ENCODE measurements at places on chromosomes 2 and 18.

- DNase-seq = no peak
These were observed 25.5 kb upstream of the ALMS1 start for GRCh38 chr2:73359915-73360697.

DNA sequence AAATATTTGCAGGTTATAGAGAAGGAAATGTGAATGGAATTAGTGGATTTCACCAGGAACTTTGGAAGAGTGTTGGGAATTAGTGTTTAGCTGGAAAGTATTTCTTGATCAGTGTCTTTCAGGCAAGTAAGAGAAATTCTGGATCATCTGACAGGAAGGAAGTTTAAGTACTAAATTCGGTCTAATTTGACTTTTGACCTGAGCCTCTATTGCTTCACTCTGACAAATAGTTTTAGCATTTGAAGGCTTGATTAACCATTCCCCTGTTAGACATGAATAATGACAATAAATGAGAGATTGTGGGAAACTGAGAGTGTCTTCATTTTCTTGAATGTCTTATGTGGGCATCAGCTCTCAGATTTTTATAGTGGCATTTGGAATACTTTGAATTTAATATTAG, 16.0 kb downstream of the CCNT2 start:
- no peak for DNase-seq

GRCh38 chr18:43350176-43350575, 72.9 kb upstream of the SYT4 start:
- no peak for DNase-seq

DNA sequence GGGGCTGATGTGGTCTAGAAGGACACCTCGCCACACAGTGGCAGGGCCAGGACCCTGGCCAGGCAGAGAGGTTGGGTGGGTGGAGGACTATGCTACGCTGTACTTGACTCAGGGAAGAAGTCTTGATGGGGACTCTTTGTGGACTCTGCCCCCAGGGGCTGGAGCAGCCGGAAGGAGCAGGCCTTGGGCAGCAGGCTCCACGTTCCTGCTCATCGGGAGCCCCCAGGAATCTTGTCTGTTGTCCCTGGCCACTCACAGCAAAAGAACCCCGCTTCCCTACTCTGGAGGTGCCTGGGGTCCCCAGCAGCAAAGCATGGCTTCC, 79.0 kb downstream of the POLR1A start:
- no peak for DNase-seq

- DNase-seq = no peak
These were observed 65.7 kb downstream of the REL start for GRCh38 chr2:60947056-60947455.

- DNase-seq = no peak
These were observed 15.8 kb downstream of the NABP1 start for GRCh38 chr2:191693778-191694177.

- no peak for DNase-seq
These were observed 1479.8 kb upstream of the ACVR2A start for GRCh38 chr2:146365041-146365440.

DNA sequence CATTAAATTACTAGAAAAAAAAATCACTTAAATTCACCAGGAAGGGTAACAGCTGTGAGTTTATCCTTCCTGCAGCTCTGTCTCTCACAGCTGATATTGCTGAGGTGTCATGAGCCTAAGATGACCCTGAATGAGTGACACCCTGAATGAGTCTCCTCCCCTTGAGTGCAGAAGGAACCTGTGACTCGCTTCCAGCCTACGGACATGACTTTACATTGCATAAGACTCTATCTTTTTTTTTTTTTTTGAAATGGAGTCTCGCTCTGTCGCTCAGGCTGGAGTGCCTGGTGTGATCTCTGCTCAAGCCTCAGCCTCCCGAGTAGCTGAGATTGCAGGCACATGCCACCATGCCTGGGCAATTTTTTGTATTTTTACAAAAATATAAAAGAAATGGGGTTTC, 14.1 kb downstream of the MRO start:
- DNase-seq = no peak

GRCh38 chr18:77099485-77100370, 32.9 kb downstream of the MBP start:
- no peak for DNase-seq

- DNase-seq = no peak
These were observed 70.8 kb downstream of the EPHA4 start for GRCh38 chr2:221501210-221501882.

DNA sequence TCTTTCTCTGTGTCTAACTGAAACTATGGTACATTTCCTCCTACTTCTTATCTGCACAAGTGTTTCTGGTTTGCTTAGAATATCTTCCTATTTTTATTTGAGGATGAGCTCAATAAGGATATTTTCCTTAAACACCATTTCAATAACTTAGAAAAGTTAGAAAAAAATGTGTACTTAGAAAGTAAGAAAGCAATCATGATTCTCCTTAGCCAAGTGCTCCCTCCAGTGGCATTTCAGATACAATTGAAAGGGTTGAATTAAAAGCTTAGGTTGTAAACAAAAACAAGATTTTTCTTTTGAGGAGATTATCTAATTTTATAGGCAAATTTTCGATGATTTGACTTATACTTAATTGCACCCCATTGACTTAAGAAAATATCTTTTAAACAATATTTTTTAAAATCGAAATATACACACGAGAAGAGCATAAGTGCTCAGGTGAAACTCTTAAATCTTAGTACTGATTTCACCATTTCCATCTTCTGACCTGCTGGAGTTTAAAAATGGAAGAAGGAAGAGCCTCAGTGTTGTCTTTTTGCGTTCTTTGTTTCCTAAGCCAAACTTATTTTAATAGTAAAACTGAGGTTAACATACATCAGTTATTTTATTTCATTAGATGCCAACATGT, 26.9 kb downstream of the C18orf63 start:
- DNase-seq = no peak

DNA sequence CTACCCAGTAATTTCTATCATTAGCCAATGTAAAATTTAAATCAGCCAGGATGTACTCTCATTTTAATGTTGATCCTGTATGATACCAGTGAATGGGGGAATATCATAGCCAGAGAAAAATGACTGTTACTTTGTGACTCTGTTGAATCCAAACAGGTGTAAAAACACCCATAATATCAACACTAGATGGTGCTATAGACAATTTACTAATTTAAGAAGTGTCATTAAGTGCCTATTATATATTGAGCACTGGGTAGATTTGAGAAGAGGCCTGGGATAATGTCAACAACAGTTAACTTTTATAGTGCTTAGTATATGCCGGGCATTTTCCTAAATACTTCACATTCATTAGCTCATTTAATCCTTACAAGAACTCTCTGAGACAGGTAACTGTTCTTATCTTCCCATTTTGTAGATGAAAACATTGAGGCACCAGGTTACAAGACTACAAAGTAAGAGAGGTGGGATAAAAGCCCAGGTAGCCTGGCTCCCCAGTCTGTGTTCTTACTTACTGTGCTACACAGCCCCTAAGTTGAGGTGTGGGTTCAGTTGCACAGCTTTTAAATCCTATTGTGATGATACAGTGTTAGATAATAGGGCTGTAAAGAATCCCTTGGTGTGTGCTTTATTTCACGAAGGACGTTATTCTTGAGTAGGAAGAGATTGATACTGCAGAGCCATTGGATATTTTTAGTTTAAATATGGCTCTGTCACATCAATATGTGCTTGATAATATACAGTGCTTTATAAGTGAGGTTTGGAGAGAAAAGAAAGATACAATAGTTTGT, 325.5 kb downstream of the AGPS start:
- DNase-seq = no peak

DNA sequence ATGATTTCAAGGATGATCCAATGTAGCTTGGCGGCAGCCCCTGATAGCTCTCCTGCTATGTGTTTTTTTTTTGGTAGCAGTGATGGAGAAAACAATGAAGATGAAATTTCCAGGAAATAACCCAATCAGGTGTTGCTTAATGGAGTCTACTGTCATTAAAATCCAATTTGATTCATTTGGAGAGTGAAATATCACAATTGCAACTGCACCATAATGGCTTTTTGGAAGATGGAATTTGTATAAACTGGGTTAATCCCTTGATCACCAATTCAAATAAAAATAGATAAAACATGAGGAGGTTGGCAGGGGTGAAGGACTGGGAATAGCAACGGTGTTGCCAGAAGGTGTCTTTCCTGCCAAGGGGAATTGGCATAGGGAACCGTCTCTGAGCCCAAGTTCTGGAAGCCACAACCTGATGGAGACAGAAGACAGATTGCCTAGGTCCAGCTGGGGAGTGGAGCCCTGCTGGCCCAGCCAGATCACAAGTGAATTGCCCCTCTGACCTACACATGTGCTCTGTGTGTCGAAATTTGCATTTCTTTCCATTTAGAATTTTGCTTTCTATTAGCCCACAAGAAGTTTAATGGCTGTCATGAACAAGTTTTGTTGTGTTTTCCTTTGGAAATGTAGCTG, 170.3 kb upstream of the SPRED2 start:
- DNase-seq = no peak

- no peak for DNase-seq
These were observed 148.3 kb upstream of the KLHL14 start for GRCh38 chr18:32920796-32921787.

GRCh38 chr2:128630974-128631697, 312.5 kb upstream of the HS6ST1 start:
- no peak for DNase-seq

- no peak for DNase-seq
These were observed 270.7 kb upstream of the HNMT start for GRCh38 chr2:137693534-137693933.

DNA sequence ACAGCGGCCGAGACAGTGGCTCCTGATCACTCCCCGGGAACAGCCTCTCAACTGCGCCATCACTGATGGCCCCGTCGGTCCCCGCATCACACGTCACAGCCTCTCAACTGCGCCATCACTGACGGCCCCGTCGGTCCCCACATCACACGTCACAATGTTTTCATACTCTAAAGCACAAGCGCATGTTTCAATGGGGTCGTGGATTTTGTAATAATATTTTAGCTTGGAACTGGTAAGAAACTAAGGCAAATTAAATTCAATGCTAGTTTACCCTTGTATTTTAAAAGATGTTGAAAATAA, 44.2 kb upstream of the CTDP1 start:
- DNase-seq = no peak

DNA sequence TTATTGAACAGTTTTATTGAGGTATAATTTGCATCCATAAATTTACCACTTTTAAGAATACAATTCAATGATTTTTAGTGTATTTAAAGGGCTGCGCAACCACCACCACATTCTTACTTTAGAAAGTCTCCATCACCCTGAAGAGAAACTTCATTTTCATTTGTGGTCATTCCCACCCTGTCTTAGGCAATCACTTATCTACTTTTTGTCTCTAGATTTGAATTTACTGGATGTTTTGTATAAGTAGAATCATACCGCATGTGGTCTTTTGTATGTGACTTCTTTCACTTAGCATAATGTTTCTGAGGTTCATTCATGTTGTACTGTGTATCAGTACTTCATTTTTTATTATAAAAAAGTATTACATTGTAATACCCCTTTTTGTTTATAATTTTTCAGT, 17.9 kb upstream of the SLC4A10 start:
- DNase-seq = no peak

GRCh38 chr2:120465989-120466703, 120.2 kb downstream of the INHBB start:
- no peak for DNase-seq

- no peak for DNase-seq
These were observed 508 bp upstream of the TUBA4B start for GRCh38 chr2:219252570-219252899.

- DNase-seq = no peak
These were observed 50.9 kb downstream of the COL3A1 start for GRCh38 chr2:189024901-189025618.

DNA sequence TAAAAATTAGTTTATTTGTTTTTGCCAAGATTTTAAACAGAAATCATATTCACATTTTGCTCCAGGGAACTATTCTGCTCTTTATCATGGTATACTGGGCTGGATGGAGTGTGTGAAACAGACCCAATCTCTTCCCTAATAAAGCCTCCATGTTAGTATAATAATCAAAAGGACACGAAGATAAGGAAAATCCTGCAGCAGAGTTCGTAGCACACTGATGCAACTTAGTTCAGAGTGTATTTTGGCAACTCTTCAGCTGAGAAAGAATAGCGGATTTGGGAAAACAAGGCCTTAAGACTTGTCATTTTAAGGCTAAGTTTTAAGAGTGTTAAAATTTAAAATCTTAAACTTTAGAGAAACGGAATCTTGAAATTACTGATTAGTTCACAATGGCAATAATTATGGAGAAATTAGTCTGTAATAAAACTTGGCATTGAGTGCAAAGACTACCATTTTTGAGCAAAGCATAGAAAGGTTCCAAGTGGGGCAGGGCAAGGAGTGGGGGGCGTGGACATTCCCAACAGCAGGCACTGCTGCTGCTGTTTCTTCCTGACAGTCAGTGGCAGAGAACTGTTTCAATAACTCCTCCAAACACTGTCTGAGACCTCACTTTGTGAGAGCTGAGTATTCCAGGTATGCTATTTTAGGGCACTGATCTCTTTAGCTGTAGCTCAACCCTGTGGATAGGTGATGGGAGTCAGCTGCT, 225.0 kb downstream of the HRH4 start:
- DNase-seq = no peak

GRCh38 chr18:22060361-22060760, 109.0 kb upstream of the GATA6 start:
- no peak for DNase-seq

DNA sequence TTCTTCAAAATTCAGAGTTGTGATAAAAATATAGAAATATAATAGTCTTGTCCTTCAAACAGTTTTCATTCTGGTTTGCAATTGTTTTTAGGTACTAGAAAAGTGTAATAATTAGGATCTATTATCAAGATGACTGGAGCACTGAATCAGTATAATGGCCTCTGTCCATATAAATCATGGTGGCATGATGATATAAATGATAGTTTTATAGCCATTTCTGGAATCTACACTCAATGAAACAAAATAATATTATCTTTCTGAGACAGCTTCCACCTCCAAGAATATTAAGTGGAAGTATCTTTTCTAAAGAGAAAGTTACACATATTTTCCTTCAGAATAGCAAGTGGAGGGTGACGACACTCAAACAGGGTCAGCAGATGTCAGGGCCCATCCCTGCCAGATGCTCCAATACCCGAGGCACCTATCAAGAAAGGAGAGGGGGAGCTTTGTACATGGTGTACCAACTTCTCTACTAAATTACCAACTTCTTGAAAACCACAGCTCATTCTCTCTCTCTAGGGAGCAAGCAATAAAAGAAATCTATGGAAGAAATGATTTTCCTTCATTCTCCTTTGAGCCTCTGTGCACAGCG, 882.7 kb upstream of the CHAC2 start:
- DNase-seq = no peak

DNA sequence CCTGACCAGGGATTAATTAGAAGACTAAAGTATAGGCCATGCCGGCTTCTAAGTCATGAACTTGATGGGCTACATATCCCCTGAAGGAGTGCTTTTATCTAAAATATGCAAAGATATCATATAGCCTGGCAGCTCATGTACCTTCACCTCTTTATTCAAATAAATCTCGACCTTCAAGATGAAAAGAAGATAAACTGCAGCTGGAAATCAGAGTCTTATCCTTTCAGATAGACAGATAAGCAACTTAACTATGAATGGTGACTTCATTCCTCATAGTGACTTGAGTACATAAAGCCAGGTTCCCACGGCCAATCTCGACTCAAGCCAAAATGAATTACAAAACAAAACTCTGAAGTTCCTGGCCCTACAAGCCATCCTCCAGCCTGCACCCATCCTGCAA, 165.3 kb upstream of the KLHL29 start:
- DNase-seq = no peak
